ENCODE measurements at places on chromosomes 5 and 9.

DNA sequence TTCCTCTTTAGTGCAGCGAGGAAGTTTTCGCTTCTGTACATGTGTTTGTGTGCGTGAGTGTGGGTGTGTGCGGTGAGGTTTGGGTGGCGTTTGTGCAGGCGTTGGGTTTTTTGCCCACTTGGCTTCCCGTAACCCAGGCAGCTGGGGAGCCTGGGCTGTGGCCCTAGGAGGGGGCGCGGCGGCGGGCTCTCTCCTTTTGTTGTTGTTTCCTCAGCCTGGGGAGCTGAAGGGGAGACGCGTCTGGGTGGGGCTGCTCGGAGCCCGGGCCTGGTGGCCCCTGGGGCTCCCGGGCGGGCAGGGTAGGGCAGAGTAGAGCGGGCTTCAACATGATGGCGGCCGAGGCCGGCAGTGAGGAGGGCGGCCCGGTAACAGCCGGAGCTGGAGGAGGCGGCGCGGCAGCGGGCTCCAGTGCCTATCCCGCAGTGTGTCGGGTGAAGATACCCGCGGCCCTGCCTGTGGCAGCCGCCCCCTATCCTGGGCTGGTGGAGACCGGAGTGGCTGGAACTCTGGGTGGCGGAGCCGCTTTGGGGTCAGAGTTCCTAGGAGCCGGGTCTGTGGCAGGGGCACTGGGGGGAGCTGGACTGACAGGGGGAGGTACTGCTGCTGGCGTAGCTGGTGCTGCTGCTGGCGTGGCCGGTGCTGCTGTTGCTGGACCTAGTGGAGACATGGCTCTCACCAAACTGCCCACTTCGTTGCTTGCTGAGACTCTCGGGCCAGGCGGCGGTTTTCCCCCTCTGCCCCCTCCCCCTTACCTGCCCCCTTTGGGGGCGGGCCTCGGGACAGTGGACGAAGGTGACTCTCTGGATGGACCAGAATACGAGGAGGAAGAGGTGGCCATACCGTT lies 665 bp downstream of the RASA1 start:
- DNase-seq: no peak
- peaks cover 4% of the 10 kb centered on the region for H3K27me3 ChIP-seq
- H3K4me1 ChIP-seq: peaks cover 33% of the 10 kb centered on the region
- peak overlapping the region; percentile 90 for H3K27ac ChIP-seq

DNA sequence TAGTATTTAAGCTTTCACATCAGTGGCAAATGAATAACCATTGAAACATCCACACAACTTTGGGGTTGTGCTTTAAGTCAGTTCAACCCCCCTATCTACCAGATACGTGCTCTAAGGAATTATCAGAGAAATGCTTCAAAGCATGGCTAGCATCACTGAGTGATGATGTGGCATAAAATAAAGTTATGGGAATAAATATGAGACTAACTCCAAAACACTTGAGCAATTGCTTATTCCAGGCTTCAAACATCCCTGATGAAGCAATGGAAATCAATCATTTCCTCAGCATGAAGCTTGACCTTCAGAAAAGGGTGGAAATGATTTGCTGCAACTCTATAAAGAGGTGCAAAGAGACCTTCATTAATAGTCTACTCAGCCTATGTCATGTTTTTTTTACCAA lies 292.0 kb upstream of the SMC2 start:
- no peak overlapping the region for H3K4me3 ChIP-seq
- H3K27ac ChIP-seq: no peak overlapping the region

- peaks cover 1% of the 10 kb centered on the region for H3K36me3 ChIP-seq
- no peak overlapping the region for H3K27ac ChIP-seq
- H3K4me3 ChIP-seq: peak overlapping the region; percentile 35
- H3K4me1 ChIP-seq: peaks cover 34% of the 10 kb centered on the region
These were observed 779 bp upstream of the VCAN start for GRCh38 chr5:83470526-83471404.

DNA sequence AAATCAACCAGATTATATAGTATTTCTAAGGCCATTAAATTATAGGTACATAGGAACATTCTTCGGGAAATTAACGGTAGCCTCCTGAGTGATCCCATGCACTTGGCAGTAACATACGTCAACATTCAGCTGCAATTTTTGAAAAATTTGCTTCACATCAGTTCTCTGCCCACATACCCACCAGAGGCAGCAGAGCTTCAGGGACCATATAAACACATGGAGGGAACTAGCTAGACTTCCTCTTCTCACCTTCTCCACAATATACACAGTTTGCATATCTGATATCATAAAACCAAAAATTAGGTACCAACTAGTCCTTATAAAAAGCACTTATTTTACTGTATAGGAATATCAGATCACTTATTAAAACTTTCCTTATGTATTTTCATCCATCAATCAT lies 4.8 kb downstream of the PSIP1 start:
- peaks cover 50% of the 10 kb centered on the region for H3K4me1 ChIP-seq
- H3K27me3 ChIP-seq: no peaks in the 10 kb centered on the region
- H3K36me3 ChIP-seq: peaks cover 58% of the 10 kb centered on the region
- no peak overlapping the region for H3K4me3 ChIP-seq
- DNase-seq: no peak
- H3K27ac ChIP-seq: no peak overlapping the region

- no peak for DNase-seq
- no peak overlapping the region for H3K27ac ChIP-seq
- H3K27me3 ChIP-seq: peaks cover 3% of the 10 kb centered on the region
- no peaks in the 10 kb centered on the region for H3K36me3 ChIP-seq
- H3K4me1 ChIP-seq: peaks cover 5% of the 10 kb centered on the region
These were observed 111.3 kb downstream of the NUDT12 start for GRCh38 chr5:103451261-103451660.

DNA sequence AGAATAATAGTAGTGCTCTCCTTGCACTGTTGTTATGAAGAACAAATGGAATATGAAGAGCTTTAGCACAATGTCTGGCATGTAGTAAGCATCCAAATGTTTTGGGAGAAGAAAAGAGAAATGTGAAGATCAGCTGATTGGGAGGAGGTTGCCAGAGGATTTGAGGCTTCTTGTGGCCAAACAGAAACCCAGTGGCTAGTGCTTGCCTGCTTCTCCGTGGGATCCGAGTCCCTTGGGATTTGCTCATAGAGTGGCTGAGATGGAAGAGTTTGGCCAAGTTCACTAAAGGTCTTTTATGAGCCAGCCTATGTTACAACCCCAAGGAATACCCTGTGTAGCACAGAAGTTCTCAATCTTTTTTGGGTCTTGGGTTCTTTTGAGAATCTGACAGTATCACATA lies 86.0 kb downstream of the ANGPTL2 start:
- no peak for DNase-seq
- H3K27me3 ChIP-seq: peaks cover 20% of the 10 kb centered on the region
- no peaks in the 10 kb centered on the region for H3K4me1 ChIP-seq
- H3K36me3 ChIP-seq: no peaks in the 10 kb centered on the region

DNA sequence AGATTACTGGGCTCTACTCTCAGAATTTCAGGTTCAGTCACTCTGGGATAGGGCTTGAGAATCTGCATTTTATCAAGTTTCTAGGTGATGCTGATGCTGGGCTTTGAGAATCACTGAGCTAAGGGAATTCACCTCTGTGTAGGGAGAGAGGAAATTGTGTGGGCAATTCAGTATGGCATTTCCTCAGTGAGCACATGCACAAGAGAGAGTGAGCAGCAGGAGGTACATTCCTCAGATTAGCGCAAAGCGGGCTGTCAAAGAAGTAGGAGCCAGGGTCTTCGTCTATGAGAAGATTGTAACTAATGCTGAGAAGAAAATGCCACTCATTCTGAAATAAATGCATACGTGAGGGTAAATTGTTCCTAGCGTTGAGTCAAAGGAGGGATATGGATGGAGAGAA lies 175.9 kb downstream of the KIF4B start:
- H3K27me3 ChIP-seq: no peaks in the 10 kb centered on the region
- H3K36me3 ChIP-seq: no peaks in the 10 kb centered on the region
- H3K27ac ChIP-seq: no peak overlapping the region

DNA sequence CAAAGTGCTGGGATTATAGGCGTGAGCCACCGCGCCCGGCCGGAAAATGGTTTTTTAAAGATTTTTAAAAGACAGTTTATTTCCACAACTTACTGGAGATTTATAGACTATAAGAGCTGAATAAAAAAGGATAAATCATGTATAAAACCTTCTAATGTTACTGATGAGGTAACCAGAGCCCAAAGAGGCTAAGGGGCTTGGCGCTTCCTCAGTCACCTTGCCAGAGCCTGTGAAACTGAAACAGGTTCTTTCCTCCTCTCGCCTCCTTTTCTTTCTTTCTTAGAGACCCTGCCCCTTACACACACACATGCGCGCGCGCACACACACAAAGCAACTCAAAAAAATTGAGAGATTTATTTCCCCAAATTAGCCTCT lies 69.8 kb downstream of the HSD17B3 start:
- H3K27ac ChIP-seq: no peak overlapping the region
- no peaks in the 10 kb centered on the region for H3K36me3 ChIP-seq
- H3K27me3 ChIP-seq: peaks cover 40% of the 10 kb centered on the region
- H3K4me3 ChIP-seq: no peak overlapping the region
- no peaks in the 10 kb centered on the region for H3K4me1 ChIP-seq

DNA sequence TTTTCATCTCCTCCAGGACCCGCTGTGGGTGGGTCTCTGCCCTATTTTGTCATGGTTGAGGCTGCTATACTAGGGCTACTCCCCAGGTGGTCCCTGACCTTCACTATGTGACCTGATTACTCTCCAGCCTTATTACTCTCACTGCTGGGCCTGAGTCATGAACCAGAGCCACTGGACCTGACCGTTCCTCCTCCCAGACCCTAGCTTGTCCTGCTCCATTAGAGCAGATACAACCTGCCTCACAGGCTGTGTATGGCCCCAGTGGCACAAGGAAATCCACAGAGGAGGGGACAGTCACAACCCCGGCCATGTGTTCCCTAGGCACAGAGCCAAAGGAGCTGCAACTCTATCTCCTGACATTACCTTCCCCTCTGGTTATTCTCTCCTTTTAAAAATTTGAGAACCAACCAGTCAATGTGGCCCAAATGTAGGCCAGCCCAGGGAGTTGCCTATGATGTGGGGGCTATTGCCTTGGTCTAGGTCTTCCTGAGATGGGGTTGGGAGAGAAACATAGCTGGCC lies 96.0 kb upstream of the FSTL4 start:
- H3K27me3 ChIP-seq: peaks cover 9% of the 10 kb centered on the region
- H3K4me1 ChIP-seq: no peaks in the 10 kb centered on the region
- no peaks in the 10 kb centered on the region for H3K36me3 ChIP-seq
- H3K4me3 ChIP-seq: no peak overlapping the region
- H3K27ac ChIP-seq: no peak overlapping the region

DNA sequence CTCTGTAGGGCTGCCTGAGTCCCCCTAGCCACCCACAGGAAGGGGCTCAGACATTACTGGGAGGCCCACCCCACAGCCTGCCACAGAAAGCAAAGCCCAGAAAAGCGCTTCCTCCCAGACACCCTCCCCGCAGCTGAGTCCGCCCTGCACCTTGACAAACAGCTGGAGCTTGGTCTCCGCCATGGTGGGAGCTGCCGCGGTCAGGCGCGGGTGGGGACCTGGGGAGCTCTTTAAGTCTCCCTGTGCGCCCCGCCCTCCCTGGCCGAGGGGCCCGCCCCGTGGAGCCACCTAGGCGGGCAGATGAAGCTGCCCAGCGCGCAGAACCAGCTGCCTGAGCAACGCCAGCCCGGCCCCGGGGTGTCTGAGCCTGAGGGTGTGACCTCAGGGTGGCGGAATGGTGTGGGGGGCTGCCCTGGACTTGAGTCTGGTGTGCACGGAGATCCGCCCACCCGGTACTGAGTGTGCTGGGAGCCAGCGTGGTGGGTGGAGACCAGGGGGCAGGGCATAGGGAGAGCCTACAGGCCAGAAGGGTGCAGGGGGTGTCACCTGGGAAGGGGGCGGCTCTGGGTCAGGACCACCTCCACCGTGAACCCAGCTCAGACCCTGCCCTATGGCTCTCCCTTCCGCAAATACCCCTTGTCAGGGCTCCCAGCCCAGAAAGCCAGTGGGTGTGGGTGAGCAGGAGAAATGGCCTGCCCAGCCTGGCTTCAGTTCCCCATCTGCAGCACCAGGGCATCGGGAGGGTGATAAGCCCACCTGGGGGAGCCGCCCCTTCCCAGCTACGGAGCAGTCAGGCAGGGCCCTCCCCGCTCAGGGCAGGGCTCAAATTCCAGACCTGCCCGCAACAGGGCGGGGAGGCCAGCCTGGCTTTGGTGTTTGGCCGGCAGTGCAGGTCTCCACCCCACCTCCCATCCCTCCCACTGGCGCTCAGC lies at the start of gene CLIC3:
TSS of gene CLIC3 (minus strand) at position 208 of the 932 bp plus-strand sequence. CDS start at position 183, 25 bp downstream.
- DNase-seq: no peak
- H3K27ac ChIP-seq: peak within 1 kb of the TSS; percentile 15
- peaks cover 7% of the 10 kb centered on the region for H3K36me3 ChIP-seq
- peaks cover 35% of the 10 kb centered on the region for H3K4me1 ChIP-seq
- peak within 1 kb of the TSS; percentile 42 for H3K4me3 ChIP-seq
- H3K27me3 ChIP-seq: peaks cover 6% of the 10 kb centered on the region

GRCh38 chr9:88476491-88477271 lies 58.3 kb upstream of the NXNL2 start:
- no peak overlapping the region for H3K4me3 ChIP-seq
- peak; percentile 17 for DNase-seq
- peaks cover 24% of the 10 kb centered on the region for H3K36me3 ChIP-seq
- no peak overlapping the region for H3K27ac ChIP-seq

DNA sequence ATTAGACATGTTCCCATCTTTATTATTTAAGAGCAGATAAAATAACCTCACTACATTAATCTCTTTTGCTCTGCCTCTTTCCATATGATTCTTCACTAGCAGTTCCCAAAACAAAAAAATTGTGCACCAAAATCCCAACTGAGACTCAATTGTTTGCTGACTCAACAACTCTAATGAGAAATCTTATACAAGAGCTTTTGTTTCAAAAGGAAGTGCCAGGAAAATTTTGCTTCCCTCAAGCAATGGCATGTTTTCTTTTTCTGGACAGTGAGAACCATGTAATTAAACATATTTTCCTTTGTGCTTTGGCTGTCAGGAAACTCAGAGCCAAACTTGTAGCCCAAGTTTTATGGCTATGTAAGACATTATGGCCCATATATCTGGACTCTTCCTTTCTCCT lies 62.0 kb downstream of the TMC1 start:
- no peak overlapping the region for H3K4me3 ChIP-seq
- H3K36me3 ChIP-seq: no peaks in the 10 kb centered on the region
- H3K4me1 ChIP-seq: peaks cover 23% of the 10 kb centered on the region
- DNase-seq: no peak
- no peaks in the 10 kb centered on the region for H3K27me3 ChIP-seq

GRCh38 chr5:313265-313664 lies 8.2 kb upstream of the AHRR start:
- H3K4me3 ChIP-seq: no peak overlapping the region
- no peak overlapping the region for H3K27ac ChIP-seq
- H3K27me3 ChIP-seq: no peaks in the 10 kb centered on the region
- H3K4me1 ChIP-seq: no peaks in the 10 kb centered on the region

- DNase-seq: no peak
- peak overlapping the region; percentile 1 for H3K4me3 ChIP-seq
- H3K27me3 ChIP-seq: no peaks in the 10 kb centered on the region
- H3K27ac ChIP-seq: peak overlapping the region; percentile 38
- peaks cover 48% of the 10 kb centered on the region for H3K36me3 ChIP-seq
- peaks cover 26% of the 10 kb centered on the region for H3K4me1 ChIP-seq
These were observed 93.3 kb downstream of the MELK start for GRCh38 chr9:36665921-36666431.

DNA sequence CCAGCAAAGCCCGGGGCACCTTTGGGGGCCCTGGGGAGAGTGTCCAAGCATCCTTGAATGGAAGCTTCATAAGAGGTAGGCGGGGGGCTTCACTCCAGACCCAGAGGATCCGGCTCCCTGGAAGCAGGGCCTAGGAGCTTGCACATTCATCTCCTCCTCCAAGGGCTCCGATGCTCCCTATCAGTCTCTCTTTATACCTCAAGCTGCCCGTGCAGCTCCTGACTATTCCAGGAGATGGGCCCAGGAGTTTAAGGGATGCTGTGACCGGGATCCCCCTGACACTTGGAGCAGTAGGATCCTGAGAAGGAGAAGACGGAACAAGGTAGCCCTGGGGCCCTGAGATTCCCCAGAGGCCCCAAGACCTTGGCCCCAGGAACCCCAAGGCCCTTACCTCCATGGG lies 25.9 kb downstream of the CSF1R start:
- no peaks in the 10 kb centered on the region for H3K27me3 ChIP-seq
- no peak for DNase-seq
- no peak overlapping the region for H3K4me3 ChIP-seq
- peaks cover 1% of the 10 kb centered on the region for H3K36me3 ChIP-seq

Data from T-helper 2 cell treated with Interferon-gamma antibody and Interleukin-4, amounts not matched to agents 5 μg/mL and 100 μg/mL, for 36 hours (primary cell).